ENCODE measurements at places on chromosomes 7 and 10. TPM values are rescaled to one million over a fixed set of nuclear protein-coding genes. Genes with fewer than 3 reads are reported as not detected.

The MMP21 gene
- not detected for total RNA-seq

The FGFBP3 gene
- total RNA-seq = 1.1 TPM

The OPALIN gene
- not detected for total RNA-seq

The SYCE1 gene
- not detected for total RNA-seq

The SPDYE8 gene
- not detected for total RNA-seq

The SPAM1 gene
- not detected for total RNA-seq

The SFXN4 gene
- total RNA-seq = 37.2 TPM

The SBDS gene
- total RNA-seq = 112 TPM

The DNAJC12 gene
- total RNA-seq = 6.9 TPM

The MYPN gene
- 0.07 TPM for total RNA-seq

Measured in colonic mucosa (tissue), 4 donors.